ENCODE measurements at places on chromosomes 5 and 9.

DNA sequence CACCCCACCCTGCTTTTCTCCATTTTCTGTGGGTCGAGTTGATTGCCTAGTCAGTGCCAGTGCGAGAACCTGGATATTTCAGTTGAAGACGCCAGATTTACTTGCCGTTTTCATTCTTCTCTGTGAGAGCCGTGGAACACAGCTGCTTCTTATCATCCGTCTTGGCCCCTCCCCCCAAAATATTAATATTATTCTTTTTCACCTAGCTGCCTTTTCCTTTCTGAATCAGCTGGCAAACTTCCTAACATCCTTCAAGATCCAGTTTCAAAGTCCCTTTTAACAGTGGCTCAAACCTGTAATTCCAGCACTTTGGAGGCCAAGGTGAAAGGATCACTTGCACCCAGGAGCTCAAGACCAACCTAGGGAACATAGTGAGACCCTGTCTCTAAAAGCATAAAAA is 117.1 kb upstream of the RASA1 start:
- no peak for DNase-seq

DNA sequence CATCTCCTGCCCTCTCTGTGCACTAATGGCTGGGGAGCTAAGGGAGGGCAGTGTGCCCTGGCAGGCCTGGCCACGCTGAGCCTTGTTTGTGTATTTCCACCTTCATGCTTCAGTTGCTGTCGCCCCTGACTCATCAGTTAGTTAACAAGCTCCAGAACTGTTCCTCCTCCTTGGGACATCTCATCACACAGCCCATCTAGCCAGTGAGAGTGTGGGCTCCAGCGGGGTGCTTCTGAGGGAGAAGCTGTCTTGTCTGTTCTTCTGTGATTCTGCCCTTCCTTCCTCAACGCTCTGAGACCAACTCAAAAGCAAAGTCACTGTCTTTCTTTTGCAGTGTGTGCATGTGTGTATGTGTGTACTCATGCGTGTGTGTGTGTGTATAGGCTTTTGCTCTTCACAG is 58.3 kb upstream of the CPEB4 start:
- DNase-seq, result no peak

DNA sequence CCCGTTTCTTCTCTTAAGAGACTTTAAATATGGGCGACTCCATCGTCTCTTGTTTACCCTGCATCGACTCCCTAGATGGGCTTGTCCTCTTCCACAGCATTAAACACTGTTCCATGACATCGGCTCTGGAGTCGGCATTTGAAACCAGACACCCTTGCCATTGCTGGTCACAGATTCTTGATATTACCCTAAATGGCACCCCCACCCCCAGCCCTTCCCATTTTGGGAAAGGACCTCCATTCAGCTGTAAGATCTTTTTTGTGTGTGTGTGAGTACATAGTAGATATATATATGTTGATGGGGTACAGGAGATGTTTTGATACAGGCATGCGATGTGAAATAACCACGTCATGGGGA is 51.1 kb upstream of the SH3PXD2B start:
- no peak for DNase-seq

GRCh38 chr5:111774525-111774924 is 17.5 kb upstream of the NREP start:
- no peak for DNase-seq

DNA sequence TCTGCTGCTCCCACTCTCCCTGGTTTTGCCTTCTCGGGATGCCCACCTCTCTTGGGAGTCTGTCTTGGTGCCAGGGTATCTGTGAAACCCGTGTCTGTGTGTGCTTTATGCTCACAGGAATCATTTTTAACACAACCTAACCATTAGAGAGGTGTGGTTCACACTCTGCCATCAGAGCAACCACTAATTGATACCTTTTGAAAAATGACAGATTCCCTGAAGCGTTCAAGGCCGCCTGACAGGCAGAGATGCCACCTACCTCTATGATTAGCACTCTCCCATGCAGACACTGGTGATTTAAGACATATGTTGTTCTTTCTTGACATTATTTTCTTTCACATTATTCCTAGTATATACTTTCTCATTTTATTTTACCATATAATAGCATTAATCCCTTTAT is 207.3 kb upstream of the SGCD start:
- no peak for DNase-seq

GRCh38 chr5:14280294-14280854 is 137.2 kb downstream of the TRIO start:
- DNase-seq, result no peak

- DNase-seq, result no peak
Measured at GRCh38 chr9:79735023-79735779, 163.4 kb downstream of the TLE4 start.

DNA sequence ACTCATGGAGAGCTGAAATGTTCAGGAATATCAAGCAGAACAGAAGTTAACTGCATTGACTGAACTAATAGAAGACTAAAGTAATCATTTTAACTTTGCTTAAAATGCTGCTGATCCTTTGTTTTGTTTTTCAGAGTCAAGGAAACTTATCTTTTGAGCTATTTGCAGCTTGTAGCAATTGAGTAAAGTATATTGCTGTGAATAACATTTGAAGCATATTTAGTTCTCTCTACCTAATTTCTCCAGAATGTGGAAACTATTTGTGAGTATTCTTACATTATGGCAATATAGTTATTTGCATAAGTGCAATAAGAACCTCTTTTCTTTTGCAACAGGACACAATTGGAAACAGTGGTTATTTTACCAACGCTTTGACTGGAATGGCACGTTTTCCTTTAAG is 5.3 kb upstream of the SOX30 start:
- no peak for DNase-seq

GRCh38 chr5:62395210-62395950 is 8.3 kb downstream of the DIMT1 start:
- DNase-seq, result no peak

GRCh38 chr5:33968211-33969005 is 16.1 kb downstream of the SLC45A2 start:
- no peak for DNase-seq

DNA sequence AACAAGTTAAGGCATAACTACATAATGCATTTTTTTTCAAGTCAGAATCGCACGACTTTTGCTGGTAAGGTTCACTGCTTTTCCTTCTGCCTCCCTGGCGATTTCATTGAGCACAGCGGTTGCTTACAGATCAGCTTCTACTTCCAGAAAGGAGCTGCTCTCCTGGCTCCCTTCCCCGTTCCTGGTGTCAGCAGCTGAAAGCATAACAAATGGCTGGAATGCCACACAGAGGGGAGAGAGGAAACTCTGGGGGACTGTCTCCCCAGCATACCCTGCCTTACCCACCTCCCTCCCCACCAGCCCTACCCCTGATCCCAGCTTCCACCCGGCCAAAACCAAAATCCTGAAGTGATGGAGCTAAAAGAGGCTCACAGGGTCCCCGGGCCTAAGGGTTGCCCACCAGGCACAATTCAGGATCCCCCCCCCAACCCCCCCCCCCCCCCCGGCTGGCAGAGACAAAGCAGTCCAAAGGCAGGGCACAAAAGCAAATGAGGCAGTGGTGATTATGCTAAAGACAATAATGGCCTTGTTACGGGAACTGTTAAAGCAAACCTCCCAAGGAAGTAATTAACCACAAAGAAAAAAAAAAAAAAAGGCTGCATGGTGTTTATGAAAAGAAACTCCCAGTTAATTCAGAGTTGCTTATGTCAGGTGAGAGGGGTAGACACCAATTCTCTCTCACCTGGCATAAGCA is 126.1 kb upstream of the WWC1 start:
- DNase-seq, result no peak

DNA sequence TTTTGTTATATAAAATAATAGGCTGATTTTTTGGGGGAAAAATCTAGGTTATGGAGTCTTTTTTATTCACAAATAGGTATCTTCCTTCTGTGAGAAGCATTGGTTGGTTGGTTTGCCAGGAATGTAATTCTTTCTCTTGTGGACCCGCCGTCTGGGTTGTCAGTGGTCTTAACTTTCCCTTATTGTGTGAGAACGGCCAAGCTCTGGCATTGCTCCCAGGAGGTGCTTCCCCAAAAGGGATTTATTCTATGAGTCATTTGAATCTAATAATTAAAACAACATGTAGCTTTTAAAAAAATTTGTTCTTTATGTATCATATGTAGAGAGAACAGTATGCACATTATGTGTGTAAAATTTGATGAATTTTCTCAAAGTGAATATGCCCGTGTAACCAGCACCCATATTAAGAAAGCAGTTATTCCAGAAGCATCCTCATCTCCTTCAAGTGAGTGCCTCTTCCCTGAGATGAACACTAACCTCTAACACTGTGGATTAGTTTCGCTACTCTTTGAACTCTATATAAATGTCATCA is 114.4 kb downstream of the MAST4 start:
- no peak for DNase-seq

GRCh38 chr9:129720865-129721545 is 31.8 kb downstream of the PTGES start:
- no peak for DNase-seq

- DNase-seq, result no peak
Measured at GRCh38 chr9:10571699-10572098, 41.1 kb downstream of the PTPRD start.

DNA sequence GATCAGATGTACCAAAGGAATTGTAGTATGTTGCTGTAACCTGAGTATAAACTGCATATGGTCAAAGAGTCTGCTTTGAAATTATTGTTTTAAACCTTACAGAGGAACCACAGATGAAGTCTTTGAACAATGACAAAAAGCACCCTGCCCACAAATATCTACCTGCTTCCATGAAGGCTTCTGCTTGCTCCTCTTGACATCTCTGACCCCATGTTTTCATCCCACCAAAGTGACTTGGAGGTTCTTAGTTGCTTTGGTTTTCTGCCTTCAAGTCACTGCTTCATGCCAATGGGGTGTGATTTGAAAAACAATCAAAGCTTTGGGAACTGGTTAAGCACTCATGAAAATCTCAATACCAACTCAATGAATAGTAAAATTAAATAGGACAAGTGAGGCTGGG is 194.6 kb upstream of the ACTBL2 start:
- DNase-seq, result no peak

DNA sequence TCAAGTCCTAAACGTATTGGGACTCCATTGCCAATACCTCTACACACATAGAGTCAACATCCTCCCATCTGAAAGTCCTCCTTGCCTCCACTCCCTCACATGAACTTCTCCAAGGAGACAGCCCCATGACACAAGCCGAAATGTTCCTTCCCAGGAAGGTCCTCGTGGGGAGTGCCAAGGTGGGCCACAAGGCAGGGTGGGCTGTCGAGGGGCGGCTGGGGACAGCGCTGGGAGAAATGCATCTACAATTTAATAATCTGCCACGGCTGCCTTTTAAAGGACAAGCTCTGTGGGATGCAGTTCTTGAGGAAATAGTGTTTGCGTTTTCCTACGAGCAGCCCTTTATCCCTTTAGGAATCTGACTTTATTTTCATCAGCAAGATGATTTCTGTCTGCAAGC is 138.7 kb downstream of the GABBR2 start:
- DNase-seq, result no peak

DNA sequence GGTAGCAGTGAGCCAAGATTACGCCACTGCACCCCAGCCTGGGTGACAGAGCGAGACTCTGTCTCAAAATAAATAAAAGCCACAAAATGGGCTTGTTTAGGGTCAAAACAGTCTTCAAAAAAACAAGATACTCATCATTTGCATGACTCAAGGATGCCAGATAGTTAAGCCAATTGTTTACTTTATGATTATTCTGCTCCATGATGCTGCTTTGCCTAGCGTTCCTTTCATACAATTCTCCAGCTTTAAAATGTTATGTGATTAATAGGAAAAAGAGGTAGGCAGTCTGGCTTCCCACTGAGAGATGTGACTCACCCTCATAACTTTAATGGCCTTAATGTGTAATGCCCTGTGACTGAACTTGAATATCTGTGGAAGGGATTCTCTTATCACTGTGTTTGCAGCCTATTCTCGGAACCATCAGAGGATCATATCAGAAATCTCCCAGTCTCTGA is 364.6 kb upstream of the TRPC7 start:
- no peak for DNase-seq

- no peak for DNase-seq
Measured at GRCh38 chr5:158877124-158877581, 222.6 kb downstream of the EBF1 start.

DNA sequence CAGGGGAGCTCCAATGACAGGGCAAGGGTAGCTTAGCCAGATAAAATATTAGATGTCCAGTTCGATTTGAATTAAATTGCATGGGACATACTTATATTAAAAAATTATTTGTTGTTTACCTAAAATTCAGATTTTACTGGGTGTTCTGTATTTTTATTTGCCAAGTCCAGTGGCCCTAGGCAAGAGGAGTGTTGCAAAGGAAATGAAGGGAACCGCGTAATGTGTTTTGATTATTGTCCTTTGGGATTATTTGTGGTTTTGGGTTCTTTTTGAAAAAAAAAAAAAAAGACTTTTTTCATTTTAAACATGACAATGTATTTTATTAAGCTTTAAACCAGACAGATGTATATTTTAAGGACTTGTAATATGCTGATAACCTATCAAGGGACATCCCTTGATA is 179.3 kb downstream of the C9orf152 start:
- no peak for DNase-seq

DNA sequence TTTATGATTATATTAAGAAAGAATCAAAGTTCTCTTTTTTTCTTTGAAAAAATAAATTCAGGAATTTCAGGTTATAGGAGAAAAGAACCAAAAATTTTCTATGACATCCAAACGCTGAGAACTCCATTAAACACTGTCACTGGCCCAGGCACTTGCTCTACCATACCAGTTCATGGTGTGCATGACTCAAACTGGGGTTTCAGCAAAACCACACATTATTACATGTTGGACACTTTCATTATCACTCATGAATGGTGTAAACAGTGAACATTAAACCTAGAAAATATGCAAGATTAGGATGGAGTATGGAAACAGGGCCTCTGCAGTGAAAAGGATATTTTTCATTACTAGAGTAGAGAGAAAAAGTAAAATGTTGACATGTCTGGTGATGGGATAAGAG is 369.9 kb upstream of the FAM174A start:
- DNase-seq, result no peak

- no peak for DNase-seq
Measured at GRCh38 chr9:14584571-14584970, 108.7 kb downstream of the ZDHHC21 start.

- peak; percentile 34 for DNase-seq
Measured at GRCh38 chr5:95842854-95843544, 20.5 kb upstream of the GLRX start.

- DNase-seq, result no peak
Measured at GRCh38 chr5:115530426-115530825, 14.1 kb downstream of the FEM1C start.

- no peak for DNase-seq
Measured at GRCh38 chr5:115858396-115858795, 16.7 kb downstream of the AP3S1 start.

DNA sequence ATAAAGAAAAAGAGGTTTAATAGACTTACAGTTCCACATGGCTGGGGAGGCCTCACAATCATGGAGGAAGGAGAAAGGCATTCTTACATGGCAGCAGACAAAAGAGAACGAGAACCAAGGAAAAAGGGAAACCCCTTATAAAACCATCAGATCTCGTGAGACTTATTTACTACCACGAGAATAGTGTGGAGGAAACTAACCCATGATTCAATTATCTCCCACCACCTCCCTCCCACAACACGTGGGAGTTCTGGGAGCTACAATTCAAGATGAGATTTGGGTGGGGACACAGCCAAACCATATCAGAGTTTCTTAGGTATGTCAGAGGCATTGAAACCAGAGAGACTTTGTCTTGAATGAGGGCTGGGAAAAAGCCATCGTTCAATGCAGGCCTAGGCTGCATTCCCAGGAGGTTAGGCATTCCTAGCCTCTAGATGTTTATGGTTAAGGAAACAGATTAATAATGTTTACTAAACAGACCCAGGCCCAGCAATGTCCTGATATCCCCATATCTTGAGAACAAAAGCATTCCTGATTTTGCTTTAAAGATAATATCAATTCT is 7.5 kb upstream of the PAIP1 start:
- DNase-seq, result no peak

GRCh38 chr5:167561796-167562195 is 729.6 kb upstream of the WWC1 start:
- DNase-seq, result no peak

Measured in effector memory CD8-positive, alpha-beta T cell (primary cell).